ENCODE measurements at places on chromosomes 1 and 21. TPM values are rescaled to one million over a fixed set of nuclear protein-coding genes. Genes with fewer than 3 reads are reported as not detected.

The FAM89A gene
- 15.5 TPM for total RNA-seq

The RGS21 gene
- total RNA-seq: not detected

The DNM3 gene
- total RNA-seq: 3.7 TPM

The OR10J1 gene
- not detected for total RNA-seq

The NFASC gene
- 0.13 TPM for total RNA-seq

DNA sequence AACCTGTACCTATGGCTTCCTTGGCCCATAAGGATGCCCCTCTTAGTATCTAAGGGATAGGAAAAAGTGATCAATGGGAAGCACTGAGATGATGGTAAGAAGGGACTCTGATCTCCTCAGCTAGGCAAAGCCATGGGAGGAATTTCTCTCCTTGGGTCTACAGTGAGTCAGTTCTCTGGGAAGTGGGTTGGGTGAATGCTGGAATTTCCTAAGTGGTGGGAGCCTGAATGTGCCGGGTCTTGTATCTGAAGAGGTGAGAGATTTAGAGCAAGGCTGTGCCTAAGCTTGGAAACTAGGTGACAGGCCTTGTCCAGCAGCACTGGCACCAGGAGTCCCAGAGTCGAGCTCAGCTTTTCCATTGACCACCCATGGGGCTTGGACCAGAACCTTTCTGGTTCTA lies 96.3 kb upstream of the SLC2A1 start:
- DNase-seq: no peak
- peaks cover 36% of the 10 kb centered on the region for H3K4me1 ChIP-seq
- no peak overlapping the region for H3K4me3 ChIP-seq
- no peaks in the 10 kb centered on the region for H3K36me3 ChIP-seq
- H3K27me3 ChIP-seq: no peaks in the 10 kb centered on the region

- H3K27me3 ChIP-seq: no peaks in the 10 kb centered on the region
- no peaks in the 10 kb centered on the region for H3K36me3 ChIP-seq
- no peak for DNase-seq
- H3K4me1 ChIP-seq: no peaks in the 10 kb centered on the region
Observed at GRCh38 chr1:98366343-98366742, 295.2 kb upstream of the SNX7 start.

- DNase-seq: no peak
- no peaks in the 10 kb centered on the region for H3K36me3 ChIP-seq
- peak overlapping the region; percentile 74 for H3K27ac ChIP-seq
- no peaks in the 10 kb centered on the region for H3K27me3 ChIP-seq
- peaks cover 19% of the 10 kb centered on the region for H3K4me1 ChIP-seq
Observed at GRCh38 chr1:43069461-43070050, 102.5 kb downstream of the EBNA1BP2 start.

- DNase-seq: no peak
- peaks cover 51% of the 10 kb centered on the region for H3K36me3 ChIP-seq
- H3K27ac ChIP-seq: no peak overlapping the region
- no peaks in the 10 kb centered on the region for H3K27me3 ChIP-seq
- H3K4me1 ChIP-seq: peaks cover 4% of the 10 kb centered on the region
Observed at GRCh38 chr1:25494952-25495351, 48.5 kb upstream of the LDLRAP1 start.

- H3K4me3 ChIP-seq: no peak overlapping the region
- no peaks in the 10 kb centered on the region for H3K36me3 ChIP-seq
- no peak for DNase-seq
- H3K27ac ChIP-seq: no peak overlapping the region
Observed at GRCh38 chr1:100414693-100415497, 62.6 kb downstream of the CDC14A start.
